ENCODE measurements at places on chromosomes 13 and 19.

DNA sequence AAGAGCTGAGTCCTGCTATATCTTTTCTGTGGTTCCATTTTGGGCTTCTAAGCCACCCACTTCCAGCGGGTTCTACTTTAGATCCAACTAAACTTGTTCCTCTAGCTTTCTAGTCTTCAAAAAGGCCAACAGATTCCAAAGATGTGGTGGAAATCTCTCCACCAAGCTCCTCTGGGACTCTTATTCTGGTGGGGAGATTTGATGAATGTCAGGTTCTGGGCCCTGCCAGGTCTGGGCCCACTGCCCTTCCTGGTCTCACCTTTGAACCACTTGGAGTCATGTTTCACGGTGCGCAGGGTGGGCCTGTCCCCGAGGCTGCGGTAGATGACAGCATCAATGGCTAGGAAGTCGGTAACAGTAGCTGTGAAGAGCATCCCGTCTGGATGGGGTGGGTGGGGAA is 4.8 kb downstream of the SEMA6B start:
- DNase-seq: no peak

GRCh38 chr19:31979362-31979761 is 366.0 kb upstream of the ZNF507 start:
- DNase-seq: no peak

DNA sequence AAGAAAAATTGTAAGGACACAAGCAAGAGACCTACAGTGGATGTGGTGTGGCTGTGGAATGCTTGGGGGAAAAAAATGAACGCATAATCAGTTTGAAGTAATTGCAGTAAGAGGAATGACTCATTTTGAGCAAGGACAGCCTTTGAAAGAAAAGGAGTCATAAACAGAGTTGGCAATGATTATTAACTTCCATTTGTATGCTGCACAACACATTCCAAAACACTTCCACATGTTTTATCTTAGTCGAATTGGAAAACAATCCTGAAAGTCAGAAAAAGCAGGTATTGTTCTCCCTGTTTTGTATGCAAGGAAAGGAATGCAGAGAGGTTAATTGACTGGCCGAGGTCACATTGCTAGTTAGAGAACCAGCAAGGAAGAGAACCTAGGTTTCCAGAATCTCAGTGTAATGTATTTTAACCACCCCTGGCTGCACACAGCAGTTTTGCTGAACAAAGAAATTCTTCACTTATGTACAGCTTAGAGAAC is 630.0 kb upstream of the MIR17HG start:
- DNase-seq: peak; percentile 6

DNA sequence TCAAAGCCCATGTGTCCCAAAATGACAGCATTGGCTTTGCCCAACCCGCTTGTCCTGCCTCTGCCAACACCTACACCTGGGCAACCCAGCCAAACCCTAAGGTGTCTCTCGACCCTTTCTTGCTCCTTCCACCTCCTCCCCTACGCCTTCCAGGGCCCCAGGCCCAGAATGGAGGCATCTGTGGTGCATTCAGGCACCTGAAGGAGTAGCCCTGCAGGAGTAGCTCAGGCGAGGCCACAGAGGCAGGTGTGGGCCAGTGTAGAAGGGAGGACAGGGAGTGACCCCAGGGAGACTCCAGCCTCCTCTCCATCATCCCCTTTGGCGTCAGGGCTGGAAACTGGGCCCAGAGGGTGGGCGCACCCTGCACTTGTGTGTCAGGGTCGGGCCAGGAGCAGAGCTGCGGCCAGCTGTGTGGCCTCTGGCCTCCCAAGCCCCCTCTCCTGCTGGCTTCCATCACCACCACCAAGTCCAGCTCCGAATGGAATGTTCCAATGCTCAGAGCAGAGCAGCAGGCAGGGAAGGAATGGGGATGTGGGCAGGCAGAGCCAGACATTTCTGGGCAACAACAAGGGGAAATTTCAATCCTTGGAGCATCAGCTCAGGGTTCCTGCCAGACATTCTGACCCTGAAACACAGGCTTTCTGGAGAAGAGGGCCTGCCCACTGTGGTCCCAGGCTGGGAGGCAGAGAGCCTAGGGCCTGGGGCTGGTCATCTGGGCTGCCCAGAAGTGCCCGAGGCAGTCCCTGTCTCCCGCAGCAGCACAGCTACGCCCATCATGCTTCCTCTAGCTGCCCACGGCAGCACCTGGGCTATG is 16.4 kb downstream of the PLEKHF1 start:
- DNase-seq: no peak

GRCh38 chr19:49932731-49933131 is 3.4 kb upstream of the NUP62 start:
- DNase-seq: no peak

GRCh38 chr13:25249001-25249543 is 38.2 kb downstream of the MTMR6 start:
- DNase-seq: peak; percentile 49

- DNase-seq: no peak
Measured at GRCh38 chr19:1468274-1468820, 10.7 kb downstream of the C19orf25 start.

GRCh38 chr13:98347756-98348155 is 170.7 kb upstream of the RNF113B start:
- no peak for DNase-seq

DNA sequence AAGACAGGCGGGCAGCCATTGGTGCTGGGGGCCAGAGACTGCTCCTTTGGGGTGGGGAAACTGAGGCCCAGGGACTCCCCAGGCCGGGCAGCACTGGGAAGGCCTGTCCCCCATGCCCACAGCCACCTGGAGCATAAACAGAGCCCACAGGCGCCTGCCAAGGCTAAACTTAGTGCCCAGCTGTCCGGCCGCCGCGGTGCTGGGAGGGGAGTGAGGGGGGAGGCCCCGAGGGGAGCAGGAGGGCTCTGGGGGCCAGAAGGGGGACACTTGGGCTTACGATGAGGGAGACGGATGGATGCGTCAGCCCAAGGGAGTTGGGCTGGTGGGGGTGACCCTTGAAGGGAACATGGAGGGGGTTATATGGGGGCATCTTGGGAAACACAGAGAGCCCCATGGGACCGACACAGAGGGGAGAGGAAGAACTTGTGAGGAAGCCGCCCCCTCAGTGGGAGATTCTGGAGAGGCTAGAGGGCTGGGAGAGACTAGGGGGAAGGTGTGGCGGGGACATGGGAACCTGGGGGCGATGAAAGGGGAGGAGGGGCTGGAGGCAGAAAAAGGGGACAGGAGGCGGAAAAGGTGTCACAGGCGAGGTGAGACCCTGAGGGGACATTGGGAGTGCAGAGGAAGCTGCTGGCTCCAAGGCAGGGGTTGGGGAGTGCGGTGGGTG is 2.2 kb downstream of the CERS1 start:
- DNase-seq: no peak

GRCh38 chr13:75357576-75358289 is 124.2 kb downstream of the TBC1D4 start:
- peak; percentile 59 for DNase-seq

- no peak for DNase-seq
Measured at GRCh38 chr19:43544077-43544476, 11.1 kb downstream of the ZNF575 start.
